ENCODE measurements at places on chromosomes 7 and 10.

GRCh38 chr10:97217299-97217698 is 31.5 kb upstream of the SLIT1 start:
- no peak for DNase-seq

- peak; percentile 72 for DNase-seq
These were observed 846 bp upstream of the ZNF775 start for GRCh38 chr7:150378115-150378852.

- DNase-seq, result no peak
These were observed 218.7 kb downstream of the FRMD4A start for GRCh38 chr10:14112056-14112455.

DNA sequence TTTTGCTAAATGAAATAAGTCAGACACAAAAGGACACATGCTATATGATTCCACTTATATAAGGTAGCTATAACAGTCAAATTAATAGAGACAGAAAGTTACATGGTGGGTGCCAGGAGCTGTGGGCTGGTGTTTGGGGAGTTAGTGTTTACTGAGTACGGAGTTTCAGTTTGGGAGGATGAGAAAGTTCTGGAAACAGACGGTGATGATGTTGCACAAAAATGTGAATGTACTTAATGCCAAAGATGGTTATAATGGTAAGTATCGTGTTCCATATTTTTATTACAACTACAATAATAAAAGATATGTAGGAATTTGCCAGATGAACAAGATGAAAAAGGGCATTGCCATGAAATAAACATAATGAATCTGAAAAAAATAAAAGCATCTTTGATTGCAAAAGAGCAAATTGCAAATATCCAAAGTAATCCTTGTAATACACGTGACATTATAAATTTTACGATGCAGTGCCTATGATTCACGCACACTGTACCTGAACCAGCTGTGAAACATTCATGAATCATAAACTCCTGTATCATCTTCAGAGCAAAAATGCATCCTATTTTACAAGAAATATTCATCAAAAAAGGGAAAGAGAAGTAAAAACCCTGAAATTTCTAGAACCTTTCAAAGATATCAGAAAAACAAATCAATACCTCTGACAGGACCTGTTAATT is 676.7 kb downstream of the PCDH15 start:
- no peak for DNase-seq

- DNase-seq, result no peak
These were observed 38.9 kb upstream of the KAT6B start for GRCh38 chr10:74787457-74787856.

DNA sequence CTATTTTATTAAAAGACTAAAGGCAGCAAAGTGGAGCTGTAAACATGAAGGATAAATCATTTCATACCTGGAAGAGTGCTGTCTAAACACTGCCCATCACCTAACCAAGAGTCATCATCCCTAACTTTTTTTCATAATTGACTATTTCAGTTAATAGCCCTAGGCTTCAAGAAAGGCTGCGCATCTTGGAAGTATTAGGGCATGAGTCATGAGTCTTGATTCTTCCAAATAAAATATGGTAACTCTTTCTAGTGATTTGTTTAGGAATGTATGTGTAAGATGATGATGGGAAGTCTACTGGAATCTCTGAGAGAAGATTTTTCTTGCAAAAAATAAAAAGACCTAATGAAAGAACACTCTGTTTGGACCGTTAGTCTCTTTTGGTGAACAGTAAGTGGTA is 207.7 kb upstream of the AHR start:
- DNase-seq, result no peak

DNA sequence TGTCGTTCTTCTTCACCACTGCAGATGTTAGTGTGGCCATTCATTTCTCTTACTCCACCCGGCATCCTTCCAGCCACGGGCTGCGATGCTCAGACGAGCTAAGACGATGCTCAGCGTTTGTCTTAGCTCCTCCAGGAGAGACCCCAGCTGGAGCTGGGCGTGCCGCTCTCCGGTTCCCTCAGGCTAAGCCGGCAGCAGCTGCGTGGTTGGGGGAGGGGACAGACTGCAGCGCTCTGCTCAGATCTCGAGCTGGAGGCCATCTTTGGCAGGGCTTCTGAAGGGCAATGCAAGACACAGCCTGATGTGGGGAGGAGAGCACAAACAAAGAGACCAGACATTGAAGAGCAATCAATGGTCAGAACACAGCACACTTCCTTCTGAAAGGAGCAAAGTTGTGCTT is 4.8 kb downstream of the INA start:
- no peak for DNase-seq

DNA sequence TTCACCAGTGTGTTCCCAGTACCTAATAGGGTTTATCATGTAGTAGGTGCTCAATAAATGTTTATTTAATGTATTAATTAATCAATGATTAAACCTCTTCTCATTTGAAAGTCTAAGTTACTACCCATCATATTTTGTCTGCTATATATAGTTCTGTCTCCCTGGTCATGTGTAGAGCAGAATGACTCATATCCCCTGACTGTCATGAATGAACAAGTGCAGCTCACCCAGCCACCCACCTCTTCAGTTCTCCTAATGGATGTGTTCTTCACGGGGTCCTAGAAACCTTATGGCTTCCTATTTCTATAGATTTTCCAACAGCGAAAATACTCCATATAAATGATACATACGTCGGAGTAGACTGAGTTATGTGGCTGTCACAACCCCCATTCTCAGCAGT is 64.5 kb downstream of the HIF1AN start:
- no peak for DNase-seq

GRCh38 chr10:29866356-29866755 is 193.0 kb downstream of the JCAD start:
- DNase-seq, result no peak

- DNase-seq, result no peak
These were observed 25.0 kb downstream of the ZPBP start for GRCh38 chr7:50068026-50068425.

GRCh38 chr7:132078891-132079735 is 497.2 kb downstream of the PLXNA4 start:
- DNase-seq, result no peak

DNA sequence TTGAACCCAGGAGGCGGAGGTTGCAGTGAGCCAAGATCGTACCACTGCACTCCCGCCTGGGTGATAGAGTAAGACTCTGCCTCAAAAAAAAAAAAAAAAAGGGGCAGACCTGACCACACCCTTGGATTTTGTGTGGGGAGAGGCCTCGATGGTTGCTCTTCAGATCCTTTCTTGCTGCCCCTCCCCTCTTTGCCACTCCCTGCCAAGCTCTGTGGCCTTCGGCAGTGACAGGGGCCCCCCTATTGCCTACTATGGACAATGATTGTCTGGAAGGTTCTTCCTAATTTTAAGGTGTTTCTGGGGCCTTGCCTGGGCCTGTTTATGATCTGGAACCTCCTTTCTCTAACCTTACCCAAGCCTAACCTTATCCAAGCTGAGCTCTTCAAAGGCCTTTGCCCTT is 795 bp downstream of the PRF1 start:
- DNase-seq, result no peak

GRCh38 chr7:25255611-25256332 is 27.5 kb upstream of the NPVF start:
- DNase-seq, result no peak

- no peak for DNase-seq
These were observed 107.9 kb downstream of the PPP1R17 start for GRCh38 chr7:31794851-31795344.

DNA sequence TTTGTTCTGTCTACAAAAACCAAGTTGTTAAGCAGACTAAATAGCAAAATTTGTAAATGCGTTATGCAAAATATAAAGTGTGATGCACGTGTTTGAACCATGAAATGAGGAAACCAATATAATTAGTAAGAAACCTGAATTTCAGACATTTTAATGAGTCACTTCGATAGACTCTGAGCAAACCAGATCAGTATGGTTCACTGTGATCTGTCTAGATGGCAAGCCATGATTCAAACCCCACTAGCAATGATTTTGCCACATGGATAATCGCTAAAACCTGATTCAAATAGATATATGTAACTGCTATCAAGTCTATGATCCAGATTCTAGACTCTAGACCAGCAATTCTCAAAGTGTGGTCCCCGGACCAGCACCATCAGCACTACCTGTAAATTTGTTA is 24.8 kb downstream of the ZC3HAV1 start:
- no peak for DNase-seq

DNA sequence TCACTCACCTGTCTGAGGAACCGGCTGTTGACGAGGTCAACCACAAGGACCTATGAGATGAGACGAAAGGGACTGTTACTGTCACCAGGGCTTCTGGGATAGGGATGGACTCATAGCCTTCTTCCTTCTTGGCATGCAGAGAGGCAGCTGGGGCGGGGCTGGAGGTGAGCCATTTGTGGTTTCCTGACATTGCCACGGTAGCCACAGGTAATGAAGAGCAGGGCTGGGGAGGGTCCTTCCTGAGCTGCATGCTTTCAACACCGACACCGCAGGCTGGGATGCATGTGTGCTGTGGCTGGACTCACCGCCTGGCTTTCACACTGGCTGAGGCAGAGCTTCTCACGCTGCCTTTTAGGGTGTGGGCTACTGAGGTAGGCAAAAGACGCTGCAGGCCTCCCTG is 46.4 kb upstream of the MKRN1 start:
- DNase-seq, result no peak

GRCh38 chr7:150358988-150359621 is 9.5 kb upstream of the REPIN1 start:
- no peak for DNase-seq

DNA sequence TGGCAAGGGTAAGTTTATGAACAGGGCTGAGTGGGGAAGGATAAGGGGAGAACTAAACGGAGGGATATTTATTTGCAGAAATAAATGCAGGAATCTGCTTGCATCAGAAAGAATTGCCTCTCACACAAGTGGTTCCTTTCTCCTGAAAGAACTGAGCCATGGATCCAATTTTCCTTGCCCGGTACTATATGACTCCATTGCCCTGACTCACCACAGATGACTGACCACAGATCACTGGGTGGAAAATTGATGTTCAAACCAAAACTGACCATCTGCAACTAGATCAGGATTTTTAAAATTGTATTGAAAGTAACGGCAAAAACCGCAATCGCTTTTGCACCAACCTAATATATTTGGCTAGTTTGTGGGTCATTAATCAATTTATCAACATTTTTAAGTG is 6.2 kb upstream of the MACC1 start:
- DNase-seq, result no peak

DNA sequence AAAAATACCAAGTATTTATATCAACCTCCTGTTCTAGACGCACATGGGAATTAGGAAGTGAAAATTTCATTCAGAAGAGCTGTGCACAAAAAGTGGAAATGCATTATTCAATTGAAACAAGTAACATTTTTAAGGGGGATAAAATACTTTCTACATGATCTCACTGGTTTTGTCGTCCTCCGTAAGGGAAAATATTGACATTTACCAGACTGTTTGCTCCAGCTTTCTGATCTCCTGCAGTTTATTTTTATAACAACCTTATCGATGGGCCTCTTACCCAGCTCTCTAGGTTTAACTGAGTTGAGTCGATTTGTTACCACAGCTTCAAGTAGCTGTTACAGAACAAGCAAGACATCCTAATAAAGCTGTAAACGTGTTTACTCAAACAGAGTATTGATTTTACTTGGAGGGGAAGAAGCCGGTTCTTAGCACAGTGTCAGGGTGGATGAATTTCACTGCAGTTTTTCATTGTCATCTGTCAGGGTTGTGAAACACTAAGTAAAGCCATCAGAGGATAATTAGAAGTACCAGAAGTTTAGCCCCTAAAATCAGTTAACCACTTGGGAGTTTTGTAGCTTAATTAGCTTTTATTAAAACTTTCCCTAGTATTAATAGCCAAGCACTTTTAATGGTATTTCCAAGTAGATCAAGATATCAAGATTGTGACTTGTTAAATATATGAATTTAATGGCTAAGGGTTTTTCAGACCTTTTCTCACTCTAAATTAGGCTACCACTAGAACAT is 142.6 kb upstream of the KAT6B start:
- no peak for DNase-seq

GRCh38 chr10:80461208-80462183 is 7.4 kb downstream of the TSPAN14 start:
- no peak for DNase-seq

- no peak for DNase-seq
These were observed 18.5 kb downstream of the BMS1 start for GRCh38 chr10:42801135-42801534.

DNA sequence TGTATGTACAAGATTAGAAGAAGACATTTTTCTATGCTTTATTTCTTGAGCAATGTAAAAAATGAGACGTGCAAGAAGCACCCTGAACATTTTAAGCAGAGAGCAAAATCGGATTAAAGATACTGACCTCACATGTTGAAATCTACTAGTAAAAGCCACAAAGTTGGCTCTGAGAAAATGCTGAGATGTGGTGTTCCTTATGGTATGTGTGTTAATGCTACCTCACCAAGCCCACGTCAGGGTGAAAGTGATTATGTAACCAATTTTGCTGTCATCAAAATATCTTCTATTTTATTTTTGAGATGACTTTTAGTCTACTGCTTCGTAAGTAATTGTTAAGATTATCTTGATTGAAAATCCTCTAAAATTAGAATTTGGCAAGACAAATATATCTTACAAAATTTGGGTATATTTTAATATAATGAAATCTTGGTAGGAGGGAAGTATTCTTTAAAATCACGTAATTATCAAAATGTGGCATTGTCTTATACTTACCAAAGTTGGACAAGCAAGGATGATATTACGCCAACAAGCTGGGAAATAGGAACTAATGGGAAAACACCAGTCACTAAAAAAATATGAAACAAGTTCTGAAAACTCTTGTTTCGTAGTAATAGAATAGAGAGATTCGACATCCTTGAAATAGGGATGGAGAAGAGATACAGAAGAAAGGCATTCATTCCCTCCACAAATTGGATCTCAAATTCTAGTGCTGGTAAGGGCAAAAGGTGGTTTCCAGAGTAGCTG is 5.8 kb downstream of the ADO start:
- DNase-seq, result no peak

DNA sequence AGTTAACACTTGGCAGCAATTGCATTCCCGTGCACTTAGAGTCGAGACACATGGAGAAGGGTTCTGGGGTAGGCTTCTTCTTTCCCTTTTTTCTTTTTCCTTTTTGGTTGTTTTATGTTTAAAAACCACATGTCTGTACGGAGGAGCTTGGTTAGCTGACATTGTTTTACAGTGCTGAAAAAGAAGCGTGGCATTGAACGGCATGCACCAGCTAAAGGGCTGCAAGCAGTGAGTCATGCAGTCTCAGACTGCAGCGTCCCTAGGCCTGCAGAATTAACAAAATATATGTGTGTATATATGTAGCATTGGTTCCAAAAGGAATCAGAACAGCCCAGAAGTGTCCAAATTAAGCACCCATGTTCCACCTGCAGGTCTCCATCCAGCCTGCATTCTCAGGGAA is 211.0 kb downstream of the TCF7L2 start:
- no peak for DNase-seq

DNA sequence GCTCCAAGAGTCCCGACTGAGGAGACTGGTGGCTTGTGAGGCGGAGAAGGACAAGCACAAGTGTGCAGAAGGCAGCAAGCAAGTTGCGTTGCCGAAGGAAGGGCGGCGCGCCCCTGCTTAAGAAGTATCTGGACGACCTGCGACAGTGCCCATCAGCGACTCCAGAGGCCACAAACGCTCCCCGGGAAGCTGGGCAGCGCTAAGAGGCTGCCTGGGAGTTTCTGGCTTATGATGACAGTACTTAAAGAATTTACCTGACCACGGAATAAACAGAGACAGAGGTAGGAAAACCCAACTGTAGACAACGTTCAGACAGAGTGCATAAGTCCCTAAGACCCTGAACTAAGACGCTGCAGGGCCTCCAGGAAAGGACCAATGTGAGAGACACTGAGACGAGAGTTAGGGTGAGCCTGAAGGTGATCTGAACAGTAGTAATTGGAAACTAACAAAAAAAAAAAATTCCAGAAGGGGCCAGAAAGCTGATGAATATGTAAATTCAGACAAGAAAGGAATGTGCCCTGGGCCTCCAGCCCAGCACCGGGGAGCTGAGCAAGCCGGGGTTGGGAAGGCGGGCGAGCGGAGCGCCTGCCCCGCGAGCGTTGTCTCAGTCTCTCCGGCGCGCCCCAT is 1.0 kb downstream of the OSBPL3 start:
- DNase-seq, result no peak
